ENCODE measurements at places on chromosomes 4 and X.

GRCh38 chr4:16117164-16117563 lies 33.3 kb upstream of the PROM1 start:
- DNase-seq: no peak

DNA sequence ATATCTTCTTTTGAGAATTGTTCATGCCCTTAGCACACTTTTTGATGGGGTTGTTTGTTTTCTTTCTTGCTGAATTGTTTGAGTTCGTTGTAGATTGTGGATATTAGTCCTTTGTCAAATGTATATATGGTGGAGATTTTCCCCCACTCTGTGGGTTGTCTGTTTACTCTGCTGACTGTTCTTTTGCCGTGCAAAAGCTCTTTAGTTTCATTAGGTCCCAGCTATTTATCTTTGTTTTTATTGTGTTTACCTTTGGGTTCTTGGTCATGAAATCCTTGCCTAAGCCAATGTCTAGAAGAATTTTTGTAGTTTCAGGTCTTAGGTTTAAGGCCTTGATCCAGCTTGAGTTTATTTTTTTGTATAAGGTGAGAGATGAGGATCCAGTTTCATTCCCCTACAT lies 1372.6 kb upstream of the TENM3 start:
- no peak for DNase-seq

DNA sequence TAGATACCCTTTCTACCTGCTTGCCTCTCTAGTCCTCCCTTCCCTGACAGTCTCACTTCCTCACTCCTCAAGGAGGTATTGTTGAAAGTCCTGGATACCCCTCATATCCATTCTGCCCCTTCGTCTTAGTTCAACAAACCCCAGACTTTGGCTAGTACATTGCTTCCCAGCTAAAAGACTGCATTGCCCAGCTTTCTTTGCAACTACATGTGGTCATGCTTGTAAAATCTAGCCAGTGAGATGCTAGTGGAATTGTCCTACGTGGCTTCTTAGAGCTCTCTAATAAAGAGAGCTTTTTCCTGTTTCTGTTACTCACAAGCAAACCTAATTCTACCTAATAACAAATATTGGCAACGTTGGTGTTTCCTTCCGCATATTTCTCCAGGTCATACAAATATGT lies 237.9 kb upstream of the PSAPL1 start:
- DNase-seq: no peak

GRCh38 chr4:16196482-16197393 lies 29.5 kb downstream of the TAPT1 start:
- no peak for DNase-seq

GRCh38 chr4:15501941-15502340 lies 32.3 kb downstream of the CC2D2A start:
- no peak for DNase-seq

- DNase-seq: no peak
These were observed 40.1 kb downstream of the USP46 start for GRCh38 chr4:52618795-52619590.

- no peak for DNase-seq
These were observed 197.2 kb upstream of the ITM2A start for GRCh38 chrX:79564362-79564761.

- no peak for DNase-seq
These were observed 49.0 kb upstream of the SHISA3 start for GRCh38 chr4:42348247-42348646.

- DNase-seq: no peak
These were observed 43.7 kb downstream of the MAP7D3 start for GRCh38 chrX:136207546-136207945.

- DNase-seq: no peak
These were observed 21.8 kb upstream of the NAP1L5 start for GRCh38 chr4:88719381-88719780.

DNA sequence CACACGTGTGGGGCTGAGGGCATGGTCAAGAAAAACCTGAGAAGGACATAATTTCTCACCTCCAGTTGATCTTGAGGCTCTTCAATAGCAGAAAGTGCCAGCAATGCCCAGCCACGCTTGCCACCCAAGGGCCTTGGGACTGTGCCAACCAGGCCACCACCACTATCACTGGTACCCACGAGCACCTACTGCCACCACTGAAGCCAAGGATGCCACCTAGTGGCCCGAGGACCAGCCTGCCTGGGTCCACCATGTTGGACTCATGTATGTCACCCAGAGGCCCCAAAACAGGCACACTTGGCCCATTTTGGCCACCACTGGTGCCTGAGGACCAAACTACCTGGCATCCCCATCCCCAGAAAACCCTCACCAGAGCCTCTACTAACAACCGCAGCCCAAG lies 191.8 kb downstream of the ADAM29 start:
- no peak for DNase-seq

- DNase-seq: no peak
These were observed 13.1 kb downstream of the ARX start for GRCh38 chrX:25002661-25003020.

DNA sequence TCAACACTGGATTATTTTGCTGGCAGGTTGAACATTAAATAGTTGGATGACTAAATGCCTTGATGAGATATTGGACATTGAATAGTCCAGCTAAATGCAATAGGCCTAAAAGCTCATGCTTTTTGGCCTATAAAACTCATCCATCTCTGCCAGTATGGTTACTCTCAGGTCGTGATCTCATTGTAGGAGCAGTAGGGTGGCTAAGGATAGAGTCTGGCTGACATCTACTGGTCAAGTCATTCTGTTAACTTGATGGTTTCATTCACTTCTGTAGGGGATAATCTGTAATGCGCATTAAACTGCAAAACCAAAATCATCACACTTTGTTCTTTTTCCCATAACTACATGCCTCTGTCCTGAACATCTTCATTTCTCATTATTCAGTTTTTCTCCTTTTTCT lies 227.0 kb downstream of the DKK2 start:
- DNase-seq: no peak

DNA sequence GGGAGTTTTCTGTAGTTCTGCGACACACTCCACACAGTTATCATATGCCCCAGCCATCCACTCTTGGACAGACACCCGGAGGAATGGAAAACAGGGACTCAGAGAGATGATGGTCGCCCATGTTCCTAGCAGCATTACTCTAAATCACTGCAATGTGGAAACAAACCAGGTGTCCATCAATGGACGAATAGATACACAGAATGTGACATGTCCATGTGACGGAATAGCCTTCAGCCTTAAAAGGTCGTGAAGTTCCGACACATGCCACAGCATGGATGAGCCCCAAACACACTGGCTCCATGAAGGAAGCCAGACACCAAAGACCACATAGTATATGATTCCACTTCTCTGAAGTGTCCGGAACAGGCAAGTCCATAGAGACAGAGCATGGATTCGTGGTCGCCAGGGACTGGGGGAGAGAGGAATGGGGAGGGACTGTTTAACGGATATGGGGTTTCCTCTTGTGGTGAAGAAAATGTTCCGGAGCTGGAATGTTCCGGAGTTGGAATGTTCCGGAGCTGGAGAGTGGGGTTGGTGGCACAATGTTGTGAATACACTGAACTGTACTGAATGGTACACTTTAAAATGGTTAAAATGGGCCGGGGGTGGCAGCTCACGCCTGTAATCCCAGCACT lies 28.7 kb upstream of the AFAP1 start:
- no peak for DNase-seq

GRCh38 chr4:41512136-41512535 lies 25.8 kb upstream of the LIMCH1 start:
- DNase-seq: no peak

GRCh38 chr4:2412534-2412884 lies 5.9 kb downstream of the ZFYVE28 start:
- peak; percentile 54 for DNase-seq

- DNase-seq: no peak
These were observed 22.1 kb upstream of the SPATA4 start for GRCh38 chr4:176217510-176217909.

- DNase-seq: no peak
These were observed 76.5 kb downstream of the STIM2 start for GRCh38 chr4:26937139-26937538.

GRCh38 chr4:145058256-145058655 lies 39.7 kb downstream of the ANAPC10 start:
- no peak for DNase-seq

DNA sequence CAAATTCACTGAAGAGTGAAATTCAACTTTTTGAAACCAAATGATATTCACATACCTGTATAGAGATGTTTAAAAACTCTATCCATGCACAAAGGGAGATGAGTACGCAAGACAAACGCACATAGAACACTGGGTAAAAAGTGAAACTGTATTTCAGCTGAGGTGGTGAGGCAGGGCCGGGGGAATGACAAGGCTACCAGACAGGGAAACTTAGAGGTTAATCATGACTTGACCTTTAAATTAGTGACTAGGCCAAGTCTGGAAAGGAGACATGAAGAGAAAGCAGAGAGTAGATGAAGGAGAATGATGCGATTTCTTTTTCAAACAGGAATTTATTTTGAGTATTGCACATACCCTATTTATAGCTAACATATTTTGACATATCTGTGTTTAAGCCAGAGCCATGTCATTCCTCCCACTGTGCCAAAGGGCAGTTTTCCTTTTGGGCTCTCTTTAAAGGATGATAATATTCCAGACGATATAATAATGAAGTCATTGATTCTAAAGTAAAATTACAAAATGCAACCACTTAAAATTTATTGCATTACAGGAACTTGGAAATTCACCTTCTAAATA lies 49.4 kb downstream of the ARHGEF6 start:
- DNase-seq: no peak

GRCh38 chr4:1285790-1286553 lies 3.7 kb upstream of the MAEA start:
- no peak for DNase-seq

DNA sequence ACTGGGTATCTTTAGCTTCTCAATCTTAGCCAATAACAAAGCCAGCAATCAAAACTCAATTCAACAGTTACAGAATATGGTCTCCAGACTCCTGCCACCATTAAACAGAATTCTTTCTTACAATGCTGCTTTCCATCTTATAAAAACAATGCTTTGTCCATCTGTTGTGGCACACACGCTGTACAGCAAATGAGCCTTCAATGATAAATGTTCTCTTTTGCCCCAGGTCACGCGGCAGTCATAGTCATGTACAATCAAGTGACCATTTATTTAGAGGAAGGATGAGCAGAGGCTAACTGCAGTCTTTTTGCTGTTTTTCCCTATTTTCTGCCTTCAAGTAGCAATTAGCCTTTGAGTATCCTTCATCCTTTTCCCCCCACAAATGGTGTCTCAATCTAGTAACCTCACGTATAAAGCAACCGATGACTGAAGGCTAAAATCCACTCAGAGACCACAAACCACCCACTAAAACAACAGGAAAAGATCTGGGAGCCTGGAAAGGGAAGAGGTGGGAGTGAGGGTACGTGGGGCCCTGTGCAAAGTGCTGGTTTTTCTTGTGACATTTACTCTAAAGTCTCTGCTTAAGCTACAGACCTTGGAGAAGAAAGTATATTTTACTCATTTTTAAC lies 24.4 kb downstream of the TRIM2 start:
- no peak for DNase-seq

DNA sequence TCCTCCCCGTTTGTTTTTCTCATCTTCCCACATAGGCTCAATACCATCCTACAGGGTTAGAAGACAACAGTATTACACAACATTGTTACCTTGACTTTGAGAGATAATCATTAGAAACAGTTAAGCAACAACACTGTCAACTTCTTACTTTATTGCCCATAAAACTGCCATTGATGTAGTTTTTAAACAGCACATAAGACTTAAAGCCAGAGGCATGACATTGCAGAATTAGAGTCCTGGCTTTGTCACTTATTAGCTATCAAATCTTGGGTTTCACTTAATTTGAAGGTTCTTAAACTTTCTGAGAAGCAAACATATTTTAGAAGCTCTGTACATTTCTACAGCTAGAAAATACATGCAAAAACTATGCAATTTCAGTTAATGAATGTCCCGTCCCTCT lies 41.8 kb downstream of the EIF4E start:
- DNase-seq: no peak

- no peak for DNase-seq
These were observed 69.7 kb downstream of the FAT1 start for GRCh38 chr4:186653969-186654368.

- DNase-seq: no peak
These were observed 5.3 kb downstream of the SLAIN2 start for GRCh38 chr4:48346594-48346993.

GRCh38 chrX:39204945-39205344 lies 403.7 kb downstream of the MID1IP1 start:
- DNase-seq: peak; percentile 38

- no peak for DNase-seq
These were observed 50.2 kb upstream of the MAP9 start for GRCh38 chr4:155426953-155427352.

- no peak for DNase-seq
These were observed 27.1 kb downstream of the DDX60L start for GRCh38 chr4:168453146-168453545.

GRCh38 chrX:147565237-147565636 lies 346.5 kb upstream of the FMR1 start:
- DNase-seq: no peak

GRCh38 chr4:150150629-150151062 lies 72.4 kb downstream of the DCLK2 start:
- no peak for DNase-seq

GRCh38 chrX:150238632-150239382 lies 124.3 kb upstream of the MAMLD1 start:
- no peak for DNase-seq

GRCh38 chr4:74428276-74428675 lies 16.7 kb upstream of the AREG start:
- DNase-seq: no peak

GRCh38 chr4:88696630-88697029 lies 999 bp downstream of the NAP1L5 start:
- DNase-seq: no peak

DNA sequence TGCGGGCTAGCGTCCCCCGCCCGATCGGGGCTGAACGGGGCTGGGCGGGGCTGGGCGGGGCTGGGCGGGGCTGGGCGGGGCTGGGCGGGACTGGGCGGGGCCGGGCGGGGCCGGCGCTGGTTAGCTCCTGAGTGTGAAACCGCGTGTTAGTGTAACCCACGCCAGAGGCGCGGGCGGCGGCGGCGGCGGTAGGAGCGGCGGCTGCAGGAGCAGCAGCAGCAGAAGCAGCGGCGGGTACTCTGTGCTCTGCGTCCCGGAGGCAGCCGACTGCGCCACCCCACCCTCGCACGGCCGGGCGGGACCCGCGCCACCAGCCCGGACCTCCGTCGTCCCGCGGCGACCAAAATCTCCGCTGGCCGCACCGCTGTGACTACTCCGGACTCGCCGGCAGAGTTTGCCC lies 128.1 kb downstream of the LAS1L start:
- DNase-seq: peak; percentile 12

- no peak for DNase-seq
These were observed 1.9 kb upstream of the TBC1D14 start for GRCh38 chr4:6907658-6908191.

GRCh38 chr4:100907465-100908454 lies 389.9 kb upstream of the EMCN start:
- no peak for DNase-seq

DNA sequence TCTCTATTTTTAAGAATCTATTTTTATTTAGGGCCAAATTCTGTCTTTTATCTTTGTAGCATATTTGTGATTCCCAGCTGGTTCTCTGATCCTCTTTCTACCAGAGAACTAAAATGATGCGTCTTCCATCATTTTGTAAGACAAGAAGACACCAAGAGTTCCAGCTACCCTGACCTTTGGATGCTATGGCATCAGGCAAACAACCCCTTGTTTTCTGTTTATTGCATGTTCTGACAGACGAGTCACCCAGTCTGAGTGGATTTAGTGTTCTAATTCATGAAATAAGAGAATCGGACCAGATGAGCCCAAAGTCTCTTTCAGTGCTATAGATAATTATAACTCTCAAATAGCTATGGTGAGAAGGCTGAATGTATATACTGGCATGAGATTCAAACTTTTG lies 69.7 kb downstream of the ZFYVE28 start:
- no peak for DNase-seq

Measured in stimulated activated CD4-positive, alpha-beta T cell treated with anti-CD3 and anti-CD28 coated beads, Interleukin-4, amount 100 ng/mL, for 48 hours (primary cell).